ENCODE measurements at places on chromosomes 3 and 15. TPM values are rescaled to one million over a fixed set of nuclear protein-coding genes. Genes with fewer than 3 reads are reported as not detected.

GRCh38 chr3:81516042-81516441, 245.4 kb downstream of the GBE1 start:
- DNase-seq = no peak

GRCh38 chr15:21271566-21271965, 168.7 kb downstream of the POTEB3 start:
- DNase-seq = no peak

DNA sequence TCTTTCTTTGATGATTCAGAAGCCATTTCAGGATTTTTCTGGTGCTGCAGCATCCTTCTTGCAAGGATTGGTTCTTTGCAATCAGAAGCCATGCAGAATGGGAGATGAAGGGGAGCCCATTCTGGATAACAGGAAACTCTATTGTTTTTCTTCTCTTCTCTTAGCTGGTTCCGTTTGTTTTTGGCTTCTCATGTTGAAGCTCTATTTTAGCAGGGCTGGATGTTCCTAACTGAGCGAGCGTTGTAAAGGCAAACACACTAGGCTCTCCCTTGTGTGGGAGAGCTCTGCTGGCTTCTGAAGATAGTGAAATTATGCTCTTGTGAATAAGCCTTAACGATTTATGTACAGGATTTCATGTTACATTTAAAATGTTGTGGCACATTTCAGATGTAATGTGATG, 8.3 kb downstream of the CACNA1D start:
- DNase-seq = no peak

- peak; percentile 80 for DNase-seq
Measured at GRCh38 chr3:43727930-43728329, 37.2 kb downstream of the ABHD5 start.

DNA sequence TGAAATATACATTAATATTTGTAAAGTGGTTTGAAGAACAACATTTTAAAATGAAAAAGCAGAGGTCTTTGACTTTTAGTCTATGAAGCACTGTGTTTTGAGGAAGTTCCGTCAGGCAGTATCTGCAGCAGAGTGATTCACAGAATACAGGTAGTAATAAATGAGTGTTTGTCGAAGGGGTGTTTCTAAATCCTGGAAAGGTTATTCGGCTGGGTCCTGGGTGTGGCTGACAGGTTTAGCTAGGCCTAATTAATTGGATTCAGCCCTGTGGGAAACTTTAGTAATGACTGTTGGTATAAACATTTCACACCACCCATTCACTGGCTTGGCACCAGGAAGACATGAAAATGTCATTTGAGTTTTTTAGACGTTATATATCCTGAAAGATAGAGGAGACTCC, 51.3 kb downstream of the TIPARP start:
- DNase-seq = no peak

DNA sequence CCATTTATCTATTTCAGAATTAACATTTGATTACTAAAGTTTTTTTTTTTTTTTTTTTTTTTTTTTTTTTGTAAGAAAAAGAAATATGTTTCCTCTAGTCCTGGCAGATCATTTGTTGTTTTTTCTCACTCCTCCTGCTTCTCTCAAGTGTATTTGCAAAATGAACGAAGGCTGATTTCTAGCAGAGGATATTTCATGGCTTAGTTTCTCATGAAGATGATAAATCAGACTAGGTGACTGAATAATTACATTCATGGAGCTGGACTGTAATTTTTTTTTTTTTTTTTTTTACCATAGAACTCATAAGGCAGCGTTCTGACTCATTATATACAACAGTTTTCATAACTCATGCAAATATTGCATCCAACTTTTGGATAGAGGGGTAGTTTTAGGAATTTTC, 332.5 kb upstream of the SEMA6D start:
- no peak for DNase-seq

DNA sequence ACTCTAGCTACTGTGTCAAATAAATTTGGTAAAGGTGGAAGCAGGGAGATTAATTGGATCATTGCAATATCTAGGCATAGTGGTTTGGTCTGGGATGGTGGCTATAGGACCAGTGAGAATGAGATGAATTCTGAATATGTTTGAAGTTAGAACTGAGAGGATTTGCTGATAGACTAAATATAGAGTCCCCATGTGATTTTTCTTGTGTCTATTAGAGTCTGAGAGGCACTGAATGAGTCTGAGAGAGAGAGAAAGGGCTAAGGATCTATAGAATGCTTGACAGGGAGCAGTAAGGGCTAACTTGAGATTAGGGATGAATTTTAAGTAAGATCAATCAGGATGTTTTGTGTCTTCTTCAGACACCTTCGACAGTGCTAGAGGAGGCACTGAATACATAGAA, 77.9 kb upstream of the CHL1 start:
- DNase-seq = no peak

DNA sequence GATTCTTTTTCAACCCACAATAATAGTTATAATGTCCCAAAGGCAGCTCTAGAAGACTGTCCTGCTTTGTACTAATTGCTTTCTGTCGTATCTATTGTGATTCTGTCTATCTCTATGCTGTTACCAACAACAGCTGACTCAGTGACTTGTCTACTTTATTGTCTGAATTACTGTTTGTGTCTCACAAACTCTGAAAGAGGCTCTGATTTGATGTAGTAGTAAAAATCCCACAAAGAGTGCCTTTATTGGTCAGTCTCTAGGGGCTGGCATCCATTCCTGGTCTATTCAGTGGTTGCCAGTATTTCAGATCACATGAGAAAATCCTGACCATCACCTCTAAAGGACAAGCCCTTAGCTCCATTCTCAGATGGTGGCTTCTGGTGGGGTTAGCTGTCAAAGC, 254.2 kb downstream of the NSUN3 start:
- DNase-seq = no peak

GRCh38 chr15:40593165-40593564, 884 bp upstream of the KNL1 start:
- DNase-seq = no peak

GRCh38 chr15:63185206-63185605, 4.2 kb upstream of the RAB8B start:
- DNase-seq = no peak

DNA sequence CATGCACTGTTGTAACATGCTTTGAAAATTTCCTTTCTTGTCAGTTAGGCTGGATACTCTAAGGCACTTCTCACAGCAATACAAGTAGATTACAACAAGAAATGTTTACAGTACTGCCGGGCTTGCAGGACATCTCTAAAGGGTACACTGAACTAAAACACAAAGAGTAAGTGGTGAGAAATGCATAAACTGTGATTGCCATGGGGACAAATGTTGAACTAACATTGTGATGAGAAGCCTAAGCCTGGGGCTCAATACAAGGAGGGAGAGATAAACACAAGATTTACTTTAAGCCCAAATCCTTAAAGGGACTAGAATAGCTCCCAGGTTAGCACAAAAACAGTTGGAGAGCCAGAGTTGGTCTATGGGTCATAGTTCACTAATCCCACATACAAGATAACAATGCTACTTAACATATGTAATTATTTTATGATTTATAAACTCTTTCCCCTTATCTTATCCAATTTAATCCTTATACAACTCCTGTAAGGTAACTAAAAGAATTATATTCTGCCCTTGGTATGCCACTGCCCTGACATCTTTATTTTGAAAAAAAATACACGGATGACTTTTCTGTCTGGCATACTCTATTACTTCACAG, 126.9 kb downstream of the THRB start:
- DNase-seq = no peak

DNA sequence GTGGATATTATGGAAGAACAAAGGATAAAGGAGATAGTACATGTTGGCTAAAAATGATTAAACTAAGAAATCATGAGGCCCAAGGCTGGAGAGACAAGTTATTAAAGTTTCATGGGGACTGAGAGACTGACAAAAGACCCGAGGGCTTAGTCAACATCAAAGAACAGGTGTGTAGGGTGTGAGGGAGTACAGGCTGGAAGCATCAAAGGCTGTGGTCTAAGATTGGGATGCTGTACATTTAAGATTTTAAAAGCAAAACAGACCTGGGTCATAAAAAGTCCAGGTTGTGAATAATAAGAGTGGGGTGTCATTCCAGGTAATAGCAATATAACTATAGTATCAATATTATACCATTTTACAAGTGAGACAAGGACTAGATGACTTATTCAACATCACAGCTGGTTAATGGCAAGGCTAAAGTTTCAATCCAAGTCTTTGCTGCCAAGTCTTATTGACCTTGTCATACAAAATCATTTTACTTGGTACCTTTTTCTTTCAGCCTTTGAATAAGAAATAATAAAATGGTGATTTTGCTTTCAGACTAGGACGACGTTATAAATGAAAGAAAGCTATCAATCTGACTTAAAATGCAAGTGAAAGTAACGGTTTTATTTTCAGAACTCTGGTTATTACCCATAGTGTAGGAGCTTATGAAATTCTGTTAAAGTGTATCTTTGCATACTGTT, 211.6 kb downstream of the TNIK start:
- no peak for DNase-seq

- DNase-seq = peak; percentile 5
Measured at GRCh38 chr3:30934208-30934550, 39.7 kb upstream of the GADL1 start.

DNA sequence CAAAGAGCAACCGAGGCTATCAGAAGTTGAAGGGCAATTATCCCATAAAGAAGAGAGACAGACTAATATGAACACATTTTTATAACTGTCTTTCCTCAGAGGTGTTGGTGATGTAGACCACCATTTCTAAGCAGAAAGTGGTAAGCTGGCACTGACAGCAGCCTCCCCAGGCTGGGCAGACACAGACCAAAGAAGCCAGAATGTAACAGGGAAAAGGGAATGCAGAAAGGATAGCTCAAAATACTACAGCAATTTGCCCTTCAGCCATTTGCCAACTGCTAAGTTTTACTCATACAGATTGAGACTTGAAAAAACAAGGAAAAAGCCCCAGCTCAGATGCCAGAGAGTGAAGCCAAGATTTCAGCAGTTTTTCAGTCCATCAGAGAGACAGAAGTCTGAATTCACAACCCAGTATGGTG, 73.5 kb upstream of the ABI3BP start:
- peak; percentile 64 for DNase-seq

- DNase-seq = no peak
Measured at GRCh38 chr3:178072391-178073305, 463.6 kb upstream of the KCNMB2 start.

DNA sequence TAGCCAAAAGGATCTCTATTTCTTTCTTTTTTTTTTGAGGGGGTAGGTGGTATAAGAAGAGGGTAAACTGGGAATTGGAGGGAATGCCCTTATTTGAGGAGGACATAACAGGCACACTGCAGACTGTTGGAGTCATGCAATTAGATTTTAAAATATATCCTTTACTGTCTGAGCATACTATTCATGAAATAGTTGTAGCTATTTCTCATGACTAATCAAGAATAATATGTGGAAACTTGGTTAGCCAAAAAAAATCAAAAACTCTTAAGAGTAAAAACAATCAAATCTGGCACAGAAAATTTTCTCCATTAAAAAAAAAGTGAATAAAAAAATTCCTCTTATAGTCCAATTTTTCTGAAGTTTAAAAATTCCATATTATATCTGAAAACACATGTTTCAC, 174.9 kb downstream of the SCAPER start:
- no peak for DNase-seq

DNA sequence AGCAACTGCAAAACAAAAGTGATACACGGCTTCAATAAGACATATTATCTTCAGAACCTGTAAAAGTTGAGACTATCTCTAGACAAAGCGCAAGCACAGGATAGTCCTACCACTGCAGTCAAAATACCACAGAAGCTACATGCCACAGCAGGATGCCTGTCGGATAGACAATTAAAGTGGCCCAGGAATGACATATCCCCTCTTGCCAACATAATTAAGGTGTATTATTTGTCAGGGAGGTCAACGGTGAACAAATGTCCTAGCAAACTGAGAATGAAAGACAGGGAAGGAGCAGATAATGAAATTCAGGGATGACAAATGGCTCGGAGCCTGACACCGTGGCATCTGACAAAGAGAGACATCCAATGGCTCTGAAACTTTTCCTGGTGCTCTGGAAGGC, 185.7 kb downstream of the MECOM start:
- no peak for DNase-seq

DNA sequence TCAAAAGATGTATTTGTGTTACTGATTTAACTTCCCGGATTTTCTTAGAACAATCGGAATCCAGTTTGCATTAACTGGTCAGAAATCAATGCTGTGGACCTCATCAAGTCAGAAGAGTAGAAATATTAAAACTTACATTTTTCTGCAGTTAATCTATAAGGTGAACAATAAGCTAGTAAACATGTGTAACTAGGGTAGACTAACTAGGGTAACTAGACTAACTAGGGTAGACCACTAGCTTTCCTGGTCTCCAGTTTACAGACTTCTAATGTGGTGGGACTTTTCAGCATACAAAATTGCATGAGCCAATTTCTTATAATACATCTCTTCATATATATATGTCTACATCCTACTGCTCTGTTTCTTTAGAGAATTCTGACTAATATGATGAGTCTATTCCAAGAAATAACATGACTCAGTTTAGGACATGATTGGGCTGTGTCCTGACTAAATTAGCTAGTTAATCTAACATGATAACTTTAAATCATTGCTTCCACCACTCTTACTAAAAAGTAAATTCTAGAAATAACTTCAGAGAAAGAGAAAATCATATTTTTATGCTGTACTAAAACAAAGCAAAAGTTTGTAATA, 5.3 kb downstream of the PLSCR2 start:
- DNase-seq = no peak

GRCh38 chr15:77021803-77022381, 27.0 kb downstream of the PSTPIP1 start:
- DNase-seq = no peak

DNA sequence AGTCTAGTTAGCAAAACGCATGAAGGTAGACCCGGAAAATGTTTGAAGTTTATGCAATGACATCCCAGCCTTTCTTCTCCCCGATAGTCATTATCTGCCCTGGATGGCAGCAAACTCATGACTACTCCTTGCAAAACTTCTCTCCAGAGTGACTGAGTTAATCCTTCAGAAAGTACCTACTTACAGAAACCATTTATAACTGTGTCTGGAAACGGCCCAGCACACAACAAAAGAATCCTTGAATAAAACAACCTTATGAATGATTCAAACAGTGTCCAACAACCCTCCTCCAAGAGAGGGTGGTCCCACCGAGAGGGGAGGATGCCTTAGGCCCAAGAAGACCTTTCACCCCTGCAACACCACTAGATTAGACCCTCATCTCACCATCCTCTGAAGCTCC, 14.2 kb downstream of the ST8SIA2 start:
- DNase-seq = no peak

- DNase-seq = no peak
Measured at GRCh38 chr15:70128414-70129140, 30.9 kb upstream of the TLE3 start.

Gene MOBP
- not detected for total RNA-seq

Gene RHOA
- 495 TPM for total RNA-seq

Gene ALDH1A2
- total RNA-seq = 0.99 TPM

Gene GOLGA6L25
- total RNA-seq = not detected

Gene CACNA2D3
- 1.2 TPM for total RNA-seq

Gene GXYLT2
- total RNA-seq = 0.89 TPM

Gene SEMA3F
- 22.9 TPM for total RNA-seq

Gene NUP210
- 14.6 TPM for total RNA-seq

Gene ACAD9
- total RNA-seq = 35.4 TPM

Gene LYZL4
- not detected for total RNA-seq

Gene KATNBL1
- total RNA-seq = 38.1 TPM

Gene CCR5
- not detected for total RNA-seq

Gene XCR1
- total RNA-seq = not detected

Gene CCDC54
- not detected for total RNA-seq

Gene NKTR
- 4.8 TPM for total RNA-seq

Gene GABRR3
- total RNA-seq = not detected

Gene ZDHHC19
- not detected for total RNA-seq

Gene NR1I2
- not detected for total RNA-seq
